ENCODE measurements at places on chromosomes 3 and 15.

GRCh38 chr3:79886204-79886603 is 118.4 kb upstream of the ROBO1 start:
- no peak for DNase-seq

GRCh38 chr3:115885621-115886020 is 262.3 kb downstream of the GAP43 start:
- DNase-seq: no peak

DNA sequence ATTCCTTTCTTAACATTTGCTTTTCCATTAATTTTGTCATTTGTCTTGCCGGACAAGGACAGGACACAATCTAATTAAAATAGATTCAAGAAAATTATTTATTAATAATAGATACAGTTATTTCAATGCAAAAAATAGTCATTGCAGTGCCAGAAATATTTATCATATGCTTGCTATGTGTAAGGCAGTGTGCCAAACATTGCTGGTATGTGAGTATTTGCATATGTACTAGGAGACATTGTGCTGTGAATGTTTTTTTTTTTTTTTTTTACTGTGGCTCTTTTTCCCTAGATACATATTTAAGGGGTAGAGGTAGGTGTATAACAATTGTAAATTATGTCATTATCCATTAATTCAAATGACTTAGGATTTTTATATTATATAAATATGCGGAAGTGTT is 23.3 kb downstream of the SPRED1 start:
- no peak for DNase-seq

DNA sequence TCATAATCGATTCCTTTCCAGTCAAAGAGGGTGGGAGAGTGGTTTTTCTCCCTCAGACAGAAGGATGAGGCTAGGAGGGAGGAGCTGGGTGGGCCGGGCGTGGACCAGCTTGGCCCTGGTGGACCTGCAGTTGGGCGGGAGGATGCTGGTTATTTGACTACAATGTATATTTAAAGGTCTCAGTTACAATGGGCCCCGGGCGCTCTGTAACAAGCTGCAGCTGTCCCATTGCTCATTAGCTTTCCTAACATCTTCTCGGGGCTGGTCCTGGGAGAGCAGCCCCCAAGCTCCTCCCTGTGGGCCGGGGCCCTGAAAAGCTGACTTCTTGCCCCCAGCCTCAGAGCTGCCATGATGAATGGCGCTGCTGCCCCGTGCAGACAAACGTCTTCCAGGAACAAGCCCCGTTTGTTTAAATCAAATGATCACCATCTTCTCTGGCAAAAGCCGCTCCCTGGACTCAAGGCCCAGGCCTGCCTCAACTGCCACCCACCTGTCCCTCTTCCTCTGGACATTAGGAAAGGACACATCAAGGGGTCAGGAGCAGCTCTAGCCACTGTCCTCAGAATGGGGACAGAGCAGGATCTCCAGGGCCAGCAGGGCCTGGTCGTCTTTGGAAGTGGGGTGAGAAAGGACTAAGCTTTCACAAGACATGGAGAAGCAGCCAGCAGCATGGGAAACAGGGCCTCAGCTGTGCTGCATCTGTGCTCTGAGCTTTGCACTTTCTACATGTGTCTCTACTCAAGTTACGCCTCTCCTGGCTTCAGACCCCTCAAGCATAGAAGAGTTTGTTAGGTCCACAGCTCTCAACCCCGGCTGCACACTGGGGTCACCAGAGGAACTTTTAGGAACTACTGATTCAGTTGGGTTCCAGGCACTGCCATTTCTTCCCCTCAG is 38.6 kb downstream of the MAGEF1 start:
- DNase-seq: no peak

DNA sequence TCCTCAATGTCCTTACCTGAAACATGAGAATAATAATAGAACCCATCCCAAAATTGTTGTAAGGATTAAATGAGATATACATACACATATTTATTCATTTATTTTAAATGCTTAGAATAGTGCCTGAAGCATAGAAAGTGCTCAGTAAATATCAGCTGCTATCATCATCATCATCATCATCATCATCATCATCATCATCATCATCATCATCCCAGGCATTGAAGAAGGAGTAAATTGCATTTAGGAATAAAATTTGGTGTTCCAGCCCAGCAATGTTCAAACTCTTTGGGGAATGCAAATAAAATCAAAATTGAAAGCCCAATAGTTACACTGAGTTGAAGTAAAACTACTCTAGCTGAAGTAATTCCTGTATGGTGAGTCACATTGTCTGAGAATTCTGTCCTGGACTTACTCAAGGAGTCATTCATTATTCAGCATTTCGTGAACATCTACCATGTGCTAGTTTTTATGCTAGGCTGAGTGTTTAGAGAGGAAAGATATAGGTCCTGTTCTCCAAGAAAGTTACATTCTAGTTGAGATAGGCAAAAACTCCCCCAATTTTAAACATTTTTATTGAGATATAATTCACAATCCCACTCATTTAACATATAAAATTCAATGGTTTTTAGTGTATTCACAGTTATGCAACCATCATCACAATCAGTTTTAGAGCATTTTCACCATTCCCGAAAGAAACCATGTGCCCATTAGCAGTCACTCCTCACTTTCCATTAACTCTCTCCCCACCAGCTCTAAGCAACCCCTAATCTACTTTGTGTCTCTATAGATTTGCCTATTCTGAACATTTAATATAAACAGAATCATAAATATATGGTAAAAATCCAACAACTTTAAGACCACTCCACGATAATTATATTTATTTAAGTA is 107.2 kb downstream of the FRMD5 start:
- no peak for DNase-seq

- DNase-seq: no peak
Observed at GRCh38 chr3:72535772-72536171, 312.5 kb downstream of the SHQ1 start.

DNA sequence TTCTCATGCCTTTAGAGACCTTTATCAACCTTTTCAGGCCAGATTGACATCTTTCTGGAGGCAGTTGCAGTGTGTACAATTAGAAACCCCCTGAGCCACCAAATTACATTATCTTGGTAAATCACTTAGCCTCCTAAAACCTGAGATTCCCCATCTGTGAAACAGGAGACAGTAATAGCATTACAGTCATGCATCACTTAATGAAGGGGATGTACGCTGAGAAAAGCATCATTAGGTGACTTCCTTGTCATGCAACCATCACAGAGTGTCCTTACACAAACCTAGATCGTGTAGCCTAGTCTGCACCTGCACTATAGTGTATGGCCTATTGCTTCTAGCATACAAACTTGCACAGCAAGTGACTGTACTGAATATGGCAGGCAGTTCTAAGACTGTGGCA is 400.8 kb upstream of the CNTN3 start:
- DNase-seq: no peak

DNA sequence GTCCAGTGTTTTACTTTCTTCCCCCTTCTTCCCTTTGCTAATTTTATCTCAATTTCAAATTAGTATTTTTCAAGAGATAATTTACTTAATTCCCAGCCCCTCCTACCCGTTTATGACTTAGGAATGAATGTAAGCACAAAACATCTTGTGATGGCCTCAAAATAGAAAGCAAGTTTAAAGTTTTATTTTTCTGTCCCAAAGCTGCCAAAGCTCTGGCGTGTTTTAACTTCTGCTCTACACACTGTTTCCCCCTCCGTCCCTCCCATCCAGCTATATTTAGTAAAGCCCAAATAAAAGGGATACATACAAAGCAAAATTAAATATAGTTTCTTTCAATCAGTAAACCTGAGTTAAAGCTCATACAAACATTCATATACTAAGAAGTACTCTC is 59.9 kb downstream of the IGF2BP2 start:
- no peak for DNase-seq

- no peak for DNase-seq
Observed at GRCh38 chr15:68421798-68422402, 10.1 kb downstream of the ITGA11 start.

GRCh38 chr3:134330883-134331810 is 43.1 kb downstream of the AMOTL2 start:
- DNase-seq: no peak

- DNase-seq: peak; percentile 97
Observed at GRCh38 chr3:197002701-197003454, 26.7 kb downstream of the MELTF start.

GRCh38 chr3:39147711-39148434 is 5.5 kb downstream of the CSRNP1 start:
- DNase-seq: peak; percentile 55

DNA sequence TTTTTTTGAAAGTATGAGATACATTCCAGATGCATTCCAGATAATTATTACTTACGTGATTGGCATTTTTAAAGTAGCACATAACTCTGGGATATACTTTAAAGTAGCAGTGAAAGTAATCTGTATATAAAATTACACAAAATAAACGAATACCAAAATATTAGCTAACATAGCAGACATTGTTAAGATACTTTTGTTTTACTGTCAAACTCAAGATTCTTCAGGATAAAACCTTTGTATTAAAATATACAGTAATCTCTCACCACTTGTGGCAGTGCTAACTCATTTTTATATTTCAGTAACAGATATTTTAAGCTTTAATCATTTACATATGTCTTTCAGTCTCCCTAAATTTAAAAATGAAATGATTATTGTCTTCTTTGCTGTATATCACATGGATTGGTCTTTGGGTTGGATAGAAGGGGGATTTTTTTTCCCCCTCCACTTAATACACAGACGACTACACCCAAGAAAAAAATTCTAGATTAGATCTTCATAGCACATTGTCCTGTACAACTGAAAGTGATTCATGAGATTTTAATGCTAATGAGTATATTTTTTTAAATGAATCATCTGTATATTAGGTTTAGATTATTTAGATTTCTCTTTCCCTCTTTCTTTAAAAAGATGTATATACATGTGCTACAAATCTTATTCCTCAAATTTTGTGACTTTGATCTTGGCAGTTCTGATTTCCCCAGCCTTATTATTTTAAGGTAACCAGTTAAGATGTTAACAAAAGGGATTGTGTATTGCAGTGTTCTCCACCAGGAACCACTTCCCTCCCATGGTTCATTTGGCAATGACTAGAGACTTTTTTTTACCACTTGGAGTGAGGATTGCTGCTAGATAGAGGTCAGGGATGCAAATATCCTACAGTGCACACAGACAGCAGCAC is 24.5 kb upstream of the EBLN2 start:
- DNase-seq: no peak

- no peak for DNase-seq
Observed at GRCh38 chr3:133853925-133854227, 41.8 kb downstream of the RAB6B start.

- no peak for DNase-seq
Observed at GRCh38 chr3:40516201-40516600, 8.6 kb upstream of the ZNF621 start.

- peak; percentile 42 for DNase-seq
Observed at GRCh38 chr3:129278966-129279906, 566 bp downstream of the HMCES start.

- DNase-seq: no peak
Observed at GRCh38 chr3:72169120-72169519, 384.2 kb upstream of the PROK2 start.

DNA sequence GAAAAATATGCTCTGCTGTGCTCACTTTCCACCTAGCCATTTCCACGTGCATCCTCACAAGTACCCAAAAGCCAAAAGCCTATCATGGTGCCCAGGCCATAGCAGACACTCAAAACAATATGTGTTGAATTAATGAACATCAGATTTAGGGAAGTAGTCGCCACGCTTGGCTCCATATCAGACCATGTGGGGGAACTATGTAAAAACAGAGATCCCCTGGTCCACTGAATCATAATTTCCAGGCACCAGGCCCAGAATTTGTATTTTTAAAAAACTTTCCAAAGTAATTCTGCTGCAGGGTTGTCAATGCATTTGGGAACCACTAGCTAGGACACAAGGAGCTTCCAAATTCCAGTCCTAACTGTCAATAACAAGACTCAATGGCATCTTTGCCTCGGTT is 77.3 kb downstream of the CNTN3 start:
- no peak for DNase-seq

- no peak for DNase-seq
Observed at GRCh38 chr3:8253201-8253600, 248.4 kb upstream of the LMCD1 start.

DNA sequence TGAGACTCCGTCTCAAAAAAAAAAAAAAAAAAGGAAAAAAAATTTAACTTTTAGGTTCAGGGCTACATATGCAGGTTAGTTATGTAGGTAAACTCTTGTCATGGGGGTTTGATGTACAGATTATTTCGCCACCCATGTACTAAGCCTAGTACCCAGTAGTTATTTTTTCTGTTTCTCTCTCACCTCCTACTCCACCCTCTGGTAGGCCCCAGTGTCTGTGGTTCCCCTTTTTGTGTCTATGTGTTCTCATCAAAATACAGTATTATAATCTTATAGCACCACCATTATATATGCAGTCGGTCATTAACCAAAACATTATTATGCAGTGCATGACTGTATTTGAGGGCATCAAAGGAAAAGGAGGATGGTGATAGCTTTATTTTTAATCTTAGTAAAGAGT is 47.3 kb downstream of the CHP1 start:
- no peak for DNase-seq

GRCh38 chr15:82936966-82937711 is 15.4 kb downstream of the HOMER2 start:
- no peak for DNase-seq

GRCh38 chr3:152538518-152538917 is 269.8 kb downstream of the MBNL1 start:
- no peak for DNase-seq

DNA sequence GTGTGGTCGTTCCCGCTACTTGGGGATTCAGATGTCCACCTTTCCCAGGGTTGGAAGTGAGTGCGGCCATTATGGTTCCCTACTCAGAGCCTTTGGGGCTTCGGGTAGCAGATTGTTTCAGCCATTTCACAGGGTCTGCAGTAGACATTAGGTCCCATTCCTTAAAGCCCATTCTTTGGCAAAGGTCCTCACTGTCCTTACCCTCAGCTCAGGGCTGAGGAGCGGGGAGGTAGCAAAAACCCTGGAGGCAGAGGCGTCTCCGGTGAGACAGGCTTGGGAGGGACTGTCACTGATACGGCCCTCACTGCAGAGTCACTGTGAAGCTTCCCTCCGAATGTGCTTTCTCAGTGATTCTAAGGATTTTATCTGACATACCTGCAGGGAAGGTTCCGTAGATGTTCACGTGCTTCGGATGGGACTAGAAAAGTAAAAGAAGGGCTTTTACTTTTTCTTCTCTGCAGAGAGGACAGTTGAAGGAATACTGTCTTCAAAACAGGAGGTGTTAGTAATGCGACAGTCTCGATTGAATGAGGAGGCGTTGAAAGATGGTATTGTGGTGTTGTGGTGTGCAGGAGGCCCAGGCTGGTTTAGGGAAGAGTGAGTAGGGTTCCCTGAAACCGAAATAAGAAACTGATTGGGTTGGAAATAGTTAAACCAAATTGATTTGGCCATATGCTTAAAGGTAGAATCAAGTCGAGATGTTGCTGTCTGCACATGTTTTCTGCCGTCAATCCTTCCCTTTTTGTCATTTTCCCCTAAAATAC is 630 bp downstream of the ATP6V1A start:
- DNase-seq: peak; percentile 26

- no peak for DNase-seq
Observed at GRCh38 chr3:194219826-194220410, 84.0 kb downstream of the HES1 start.

GRCh38 chr15:29795610-29796009 is 26.7 kb downstream of the TJP1 start:
- DNase-seq: no peak

GRCh38 chr3:74839566-74839965 is 225.1 kb upstream of the CNTN3 start:
- DNase-seq: no peak
